CD4-positive, alpha-beta T cell treated with Interleukin-15 for 1 hour (primary cell): ENCODE measurements at places on chromosomes 7 and 10.

DNA sequence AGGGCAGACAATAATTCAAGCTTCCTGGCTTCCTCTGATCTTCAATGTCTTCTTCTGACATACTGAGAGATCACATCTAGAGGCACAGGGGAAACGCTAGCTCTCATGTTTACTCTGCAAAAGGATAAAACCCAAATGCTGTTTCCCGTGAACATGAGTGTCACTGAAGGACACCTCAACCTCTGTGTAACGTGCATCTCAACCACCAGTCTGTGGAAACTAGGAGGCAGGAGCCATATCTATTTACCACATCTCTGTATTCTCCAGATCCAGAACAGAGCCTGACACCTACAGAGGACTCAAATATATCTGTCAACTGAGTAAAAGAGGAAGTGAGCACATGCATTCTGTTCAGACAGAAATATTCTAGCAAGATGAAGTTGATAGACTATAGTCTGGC is 140.3 kb upstream of the TARP start:
- DNase-seq, result no peak

DNA sequence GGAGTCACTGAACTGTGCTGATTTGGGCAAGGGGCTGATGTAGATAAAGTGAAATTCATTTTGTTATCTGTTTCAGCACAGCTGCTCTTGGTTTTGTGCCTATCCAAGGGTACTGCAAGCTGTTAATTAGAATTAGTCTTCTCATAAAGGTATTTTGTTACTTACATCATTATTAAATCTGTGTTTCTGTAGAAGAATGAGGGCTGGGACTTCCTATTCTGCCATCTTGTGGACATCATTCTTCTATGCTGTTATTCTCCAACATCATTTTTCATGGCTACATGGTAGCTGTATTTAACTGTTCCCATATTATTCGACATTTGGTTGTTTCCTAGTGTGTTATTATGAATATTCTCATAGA is 76.2 kb upstream of the CCDC71L start:
- no peak for DNase-seq

- DNase-seq, result no peak
Observed at GRCh38 chr10:60149003-60149402, 240.7 kb downstream of the ANK3 start.

DNA sequence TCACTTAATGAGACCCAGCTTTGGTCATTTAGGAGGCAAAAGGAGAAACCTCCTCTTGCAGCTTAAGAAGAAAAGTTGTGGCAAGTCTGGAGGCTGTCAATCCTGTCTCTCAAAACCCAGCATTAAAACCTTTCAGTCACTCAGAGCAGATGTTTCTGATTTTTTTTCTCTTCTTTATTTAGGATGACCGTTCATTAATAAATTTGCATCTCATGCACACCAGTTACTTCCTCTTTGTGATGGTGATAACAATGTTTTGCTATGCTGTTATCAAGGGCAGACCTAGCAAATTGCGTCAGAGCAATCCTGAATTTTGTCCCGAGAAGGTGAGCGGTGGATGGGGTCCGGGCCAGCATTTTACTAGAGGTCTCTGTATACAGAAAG is 32.0 kb downstream of the TMEM248 start:
- DNase-seq, result no peak

- DNase-seq, result no peak
Observed at GRCh38 chr10:98269435-98269912, 1.5 kb upstream of the LOXL4 start.

- DNase-seq, result no peak
Observed at GRCh38 chr10:90862908-90863514, 5.2 kb upstream of the HTR7 start.
